Fibroblast of skin of right biceps (primary cell): ENCODE measurements at places on chromosomes 16 and 17.

- DNase-seq: no peak
These were observed 33.1 kb downstream of the ZNF423 start for GRCh38 chr16:49822649-49823370.

GRCh38 chr16:46607529-46607928 is 13.7 kb downstream of the SHCBP1 start:
- DNase-seq: peak; percentile 38

DNA sequence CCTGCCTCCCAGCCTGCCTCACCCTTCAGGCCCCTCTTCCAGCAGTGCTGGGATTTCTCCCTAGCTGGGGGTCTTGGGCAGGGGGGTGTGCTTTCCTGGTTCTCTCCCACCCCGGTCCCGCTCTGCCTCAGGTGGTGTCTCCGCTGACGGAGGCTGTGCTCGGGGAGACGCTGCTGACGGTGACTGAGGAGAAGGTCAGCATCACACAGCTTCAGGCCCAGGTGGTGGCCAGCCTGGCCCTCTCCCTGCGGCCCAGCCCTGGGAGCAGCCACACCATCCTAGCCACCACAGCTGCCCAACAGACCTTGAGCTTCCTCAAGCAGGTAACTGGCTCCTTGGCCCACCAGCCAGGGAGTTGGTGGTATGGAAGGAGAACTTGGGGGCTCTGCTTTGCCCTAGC is 56.5 kb downstream of the TMEM132E start:
- DNase-seq: no peak

GRCh38 chr17:77873500-77874302 is 84.8 kb upstream of the TNRC6C start:
- DNase-seq: no peak

- DNase-seq: peak; percentile 79
These were observed 23.9 kb upstream of the FMNL1 start for GRCh38 chr17:45197555-45198334.

GRCh38 chr16:72172105-72173034 is at the start of gene PMFBP1:
Gene PMFBP1 (minus strand): TSS chr16:72172155. CDS start chr16:72171208, 947 bp downstream.
- DNase-seq: peak; percentile 76

DNA sequence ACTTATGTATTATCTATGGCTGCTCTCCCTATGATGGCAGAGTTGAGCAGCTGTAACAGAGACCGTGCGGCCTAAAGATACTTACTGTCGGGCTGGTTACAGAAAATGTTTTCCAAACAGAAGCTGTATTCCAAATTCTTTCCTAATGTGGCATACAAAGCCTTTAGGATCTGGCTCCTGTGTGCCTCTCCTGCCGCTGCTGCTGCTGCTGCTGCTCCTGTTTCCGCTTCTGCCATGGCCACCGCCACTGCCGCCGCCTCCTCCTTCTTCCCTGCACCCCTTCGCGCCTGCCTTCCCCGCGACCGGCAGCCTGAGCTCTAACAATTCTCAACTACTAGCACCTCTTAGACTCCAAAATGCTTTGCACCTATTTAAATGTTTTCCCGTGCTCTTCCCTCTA is 263.9 kb upstream of the TBX2 start:
- DNase-seq: no peak
